ENCODE measurements at places on chromosomes 2 and 18.

DNA sequence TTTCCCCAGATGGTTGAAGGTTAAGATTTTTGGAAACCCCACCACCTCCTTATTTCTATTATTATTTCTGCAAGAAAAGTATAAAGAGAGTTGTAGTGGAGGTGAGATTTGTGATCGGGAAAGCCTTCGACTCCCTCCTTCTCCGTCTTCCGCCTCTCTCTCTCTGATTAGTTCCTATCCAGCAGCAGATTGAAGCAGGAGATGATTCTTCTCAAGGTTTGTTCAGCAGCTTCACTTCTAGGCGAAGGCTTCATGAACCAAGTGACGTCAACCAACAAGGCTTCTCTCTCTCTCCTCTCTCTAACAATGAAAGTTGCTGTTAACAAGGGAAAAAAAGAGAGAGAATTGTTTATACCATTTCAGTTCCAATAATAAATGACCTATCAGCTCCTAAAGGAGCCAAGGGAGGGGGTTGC, at the start of gene BAZ2B:
TSS of gene BAZ2B (minus strand) at position 263 of the 416 bp plus-strand sequence. CDS start 137,829 bp downstream, outside the sequence.
- DNase-seq, result no peak

DNA sequence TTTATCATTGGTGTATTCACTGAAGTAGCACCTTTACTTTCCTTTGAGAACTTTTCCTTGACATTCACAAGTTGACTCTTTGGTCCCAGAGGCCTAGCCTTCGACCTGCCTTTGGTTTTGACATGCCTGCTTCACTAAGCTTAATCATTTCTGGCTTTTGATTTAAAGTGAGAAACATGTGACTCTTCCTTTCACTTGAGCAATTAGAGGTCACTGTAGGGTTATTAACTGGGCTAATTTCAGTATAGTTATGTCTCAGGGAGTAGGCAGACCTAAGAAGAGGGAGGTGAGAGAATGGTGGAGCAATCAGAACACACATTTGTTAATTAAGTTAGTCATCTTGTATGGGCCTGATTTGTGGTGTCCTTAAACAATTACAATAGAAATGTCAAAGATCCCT, 1040.7 kb upstream of the SLC39A10 start:
- no peak for DNase-seq

GRCh38 chr2:25576596-25576995, 96.8 kb downstream of the DTNB start:
- no peak for DNase-seq

DNA sequence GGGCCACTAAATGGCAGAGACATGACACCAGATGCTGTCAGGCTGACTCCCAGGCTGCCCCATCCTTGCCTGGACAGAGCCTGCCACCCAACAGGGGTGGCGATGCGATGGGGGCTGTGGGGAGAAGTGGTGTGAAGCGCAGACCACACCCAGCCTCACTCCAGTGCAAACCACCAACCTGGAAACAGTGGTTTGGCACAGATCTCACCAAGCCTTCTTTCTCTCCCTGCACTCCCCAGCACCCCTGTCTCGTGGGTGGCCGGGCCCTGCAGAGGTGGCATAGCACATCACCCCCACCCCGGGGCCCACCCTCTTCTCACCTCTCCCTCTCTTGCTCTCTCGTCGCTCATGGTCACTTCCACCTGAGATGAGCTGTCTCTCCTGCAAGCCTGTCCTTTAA, 32.6 kb downstream of the CIB4 start:
- DNase-seq, result no peak

- DNase-seq, result no peak
These were observed 505.7 kb upstream of the LRATD1 start for GRCh38 chr2:14126846-14127245.

- no peak for DNase-seq
These were observed 179.3 kb upstream of the LHCGR start for GRCh38 chr2:48934807-48935206.

GRCh38 chr2:165893556-165893955, 60.0 kb downstream of the TTC21B start:
- DNase-seq, result no peak

DNA sequence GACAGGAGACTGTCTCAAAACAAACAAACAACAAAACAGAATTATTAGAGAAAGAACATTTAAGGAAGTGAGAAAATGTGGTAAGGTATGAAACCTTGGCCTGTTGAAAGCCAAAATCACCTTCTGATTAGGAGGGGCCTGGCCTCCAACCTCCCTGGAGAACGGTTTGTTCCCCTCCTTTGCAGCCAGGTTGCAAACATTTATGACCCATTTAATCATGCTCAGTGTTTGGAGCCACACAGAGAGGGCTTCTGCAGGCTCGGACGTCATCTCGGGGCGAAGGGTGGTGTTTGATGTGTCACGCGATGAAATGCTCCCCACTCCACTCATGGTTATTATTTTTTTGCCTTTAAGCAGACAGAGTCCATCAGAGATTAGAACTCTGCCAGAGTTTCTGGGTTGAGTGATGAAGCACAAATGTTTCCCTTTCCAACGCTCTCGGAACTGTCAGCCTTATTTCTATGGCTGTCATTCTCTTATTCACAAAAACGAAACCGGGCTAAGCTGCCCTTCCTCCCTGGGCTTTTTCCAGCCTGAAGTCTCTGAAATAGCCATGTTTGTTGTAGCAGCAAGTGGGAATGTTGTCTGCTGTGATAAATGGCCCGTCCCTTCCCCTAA, 33.6 kb upstream of the ROCK2 start:
- peak; percentile 85 for DNase-seq

All from sigmoid colon (tissue), 7 donors.